ENCODE measurements at places on chromosomes 11 and 22. TPM values are rescaled to one million over a fixed set of nuclear protein-coding genes. Genes with fewer than 3 reads are reported as not detected.

Gene TUBA8
- total RNA-seq: 3.7 TPM

Gene PRG2
- total RNA-seq: not detected

Gene TMPRSS5
- total RNA-seq: 1.00 TPM

GRCh38 chr22:27534720-27535125, 266.8 kb downstream of the MN1 start:
- H3K36me3 ChIP-seq: no peaks in the 10 kb centered on the region
- no peak overlapping the region for H3K27ac ChIP-seq
- H3K27me3 ChIP-seq: peaks cover 3% of the 10 kb centered on the region
- no peak overlapping the region for H3K4me3 ChIP-seq
- H3K4me1 ChIP-seq: no peaks in the 10 kb centered on the region

- peak; percentile 84 for DNase-seq
- H3K4me1 ChIP-seq: peaks cover 10% of the 10 kb centered on the region
- H3K36me3 ChIP-seq: no peaks in the 10 kb centered on the region
- peaks cover 16% of the 10 kb centered on the region for H3K27me3 ChIP-seq
- peak overlapping the region; percentile 94 for H3K27ac ChIP-seq
- peak overlapping the region; percentile 89 for H3K4me3 ChIP-seq
These were observed 41.8 kb downstream of the TST start for GRCh38 chr22:36977401-36977861.

GRCh38 chr22:41237707-41238569, 2.8 kb downstream of the CHADL start:
- H3K27me3 ChIP-seq: no peaks in the 10 kb centered on the region
- H3K4me1 ChIP-seq: peaks cover 5% of the 10 kb centered on the region
- peak overlapping the region; percentile 68 for H3K4me3 ChIP-seq
- DNase-seq: peak; percentile 90

Data from activated naive CD8-positive, alpha-beta T cell treated with anti-CD3 and anti-CD28 coated beads, Interleukin-2, amount 10 ng/mL, durations not matched to agents 7 days and 5 days (primary cell).